ENCODE measurements at places on chromosomes 11 and 22.
A peak's percentile ranks its signal among the peaks of the same experiment; 100 is the strongest.

DNA sequence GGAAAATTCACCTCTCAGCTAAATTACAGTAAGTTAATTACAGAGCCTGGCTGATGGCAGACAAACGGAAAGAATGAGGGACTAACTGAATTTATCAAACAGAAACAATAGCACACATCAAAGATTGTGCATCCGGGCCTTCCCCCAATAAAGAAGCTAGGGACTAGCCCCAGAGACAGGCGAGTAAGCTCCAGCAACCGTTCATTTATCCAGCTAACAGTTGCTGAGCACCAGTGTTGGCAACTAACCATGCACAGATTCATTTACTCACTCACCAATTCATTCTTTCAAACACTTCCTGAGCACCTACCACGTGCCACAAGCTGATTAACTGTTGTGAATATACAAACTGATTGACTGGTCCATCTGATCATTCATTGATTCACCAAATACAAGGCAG, 51.2 kb downstream of the SMCO4 start:
- no peak for DNase-seq

- no peak for DNase-seq
These were observed 14.4 kb upstream of the TBC1D10A start for GRCh38 chr22:30340911-30341685.

- DNase-seq: no peak
These were observed 7.4 kb downstream of the PYGM start for GRCh38 chr11:64752175-64752970.

- no peak for DNase-seq
These were observed 201.6 kb downstream of the DSCAML1 start for GRCh38 chr11:117595440-117595839.

GRCh38 chr11:110870816-110871522, 158.7 kb upstream of the ARHGAP20 start:
- no peak for DNase-seq

- peak; percentile 78 for DNase-seq
These were observed 2.3 kb downstream of the IRF7 start for GRCh38 chr11:613369-613968.

Measured in CD4-positive, alpha-beta memory T cell (primary cell).